ENCODE measurements at places on chromosomes 11 and 22. TPM values are rescaled to one million over a fixed set of nuclear protein-coding genes. Genes with fewer than 3 reads are reported as not detected.

DNA sequence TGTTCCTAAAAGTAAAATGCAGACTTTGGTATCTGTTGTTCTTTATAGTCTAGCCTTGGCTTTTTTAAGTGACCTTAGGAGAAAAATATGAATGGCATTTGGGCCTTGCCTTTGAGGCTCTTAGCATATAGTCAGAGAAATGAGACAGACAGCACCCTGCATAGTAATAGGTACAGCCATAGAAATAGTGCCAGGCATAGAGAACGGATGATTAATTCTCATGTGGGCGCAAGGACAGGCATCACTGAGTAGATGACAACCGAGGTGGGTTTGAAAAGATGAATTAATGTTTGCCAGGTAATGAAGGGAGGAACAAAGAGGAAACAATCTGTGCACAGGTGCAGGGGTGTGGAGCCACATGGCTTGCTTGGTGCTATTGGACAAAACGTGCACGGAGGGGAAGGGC, 90.5 kb downstream of the BMAL1 start:
- no peaks in the 10 kb centered on the region for H3K27me3 ChIP-seq
- H3K27ac ChIP-seq: no peak overlapping the region
- no peaks in the 10 kb centered on the region for H3K36me3 ChIP-seq

DNA sequence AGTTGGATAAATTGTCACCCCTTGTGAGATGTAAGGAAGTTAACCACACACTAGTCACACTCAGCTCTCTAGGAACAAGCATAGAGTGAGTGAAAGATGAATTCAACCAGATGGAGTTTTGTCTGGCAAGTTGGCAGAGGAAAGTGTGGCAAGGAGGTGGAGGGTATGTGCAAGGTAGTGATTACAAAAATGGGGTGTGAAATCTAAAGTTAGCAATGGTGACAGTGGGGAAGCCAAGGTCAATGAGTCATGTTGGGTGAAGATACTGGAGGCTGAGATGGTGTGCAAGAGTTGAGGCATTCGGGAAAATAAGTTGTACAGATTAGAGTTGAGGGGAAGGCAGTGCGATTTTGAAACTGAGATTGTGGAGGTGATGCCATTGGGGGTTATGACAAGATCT, 33.7 kb downstream of the MRGPRX2 start:
- no peaks in the 10 kb centered on the region for H3K4me1 ChIP-seq
- no peak overlapping the region for H3K4me3 ChIP-seq
- H3K27ac ChIP-seq: no peak overlapping the region
- H3K27me3 ChIP-seq: no peaks in the 10 kb centered on the region

DNA sequence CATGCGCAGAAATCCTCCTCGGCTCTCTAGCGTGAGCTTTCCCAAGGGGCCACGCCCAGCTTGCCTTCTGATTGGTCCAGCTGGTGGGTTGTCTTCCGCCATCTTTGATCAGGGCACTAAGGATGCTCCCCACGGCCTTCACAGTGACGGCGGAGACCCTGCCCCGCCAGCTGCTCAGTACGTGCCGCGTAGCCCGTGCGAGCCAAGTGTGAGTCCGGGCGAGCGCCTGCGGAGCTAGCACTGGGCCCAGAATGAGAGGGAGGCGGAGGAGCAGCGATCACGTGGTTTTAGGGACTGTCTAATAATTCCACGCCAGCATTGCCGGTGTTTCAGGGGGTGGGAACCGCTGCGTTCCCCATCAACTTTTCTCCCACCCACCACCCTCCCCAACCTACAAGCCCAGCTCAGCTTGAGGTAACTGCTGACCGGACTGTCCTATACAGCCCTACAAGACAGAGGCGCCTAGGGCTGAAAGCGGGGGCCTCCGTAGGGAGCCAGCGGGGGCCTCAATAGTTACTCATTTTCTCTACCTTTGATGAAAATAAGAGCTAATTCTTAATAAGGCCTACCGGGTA, 1.5 kb upstream of the MTFP1 start:
- peak; percentile 99 for DNase-seq
- peak overlapping the region; percentile 97 for H3K27ac ChIP-seq
- H3K36me3 ChIP-seq: no peaks in the 10 kb centered on the region
- peak overlapping the region; percentile 55 for H3K4me3 ChIP-seq
- H3K27me3 ChIP-seq: no peaks in the 10 kb centered on the region
- peaks cover 6% of the 10 kb centered on the region for H3K4me1 ChIP-seq

The OR56B1 gene
- total RNA-seq: 0.23 TPM

The BIK gene
- not detected for total RNA-seq

The LRRN4CL gene
- total RNA-seq: 31.0 TPM

- H3K4me3 ChIP-seq: no peak overlapping the region
- H3K4me1 ChIP-seq: no peaks in the 10 kb centered on the region
- no peaks in the 10 kb centered on the region for H3K36me3 ChIP-seq
- H3K27me3 ChIP-seq: no peaks in the 10 kb centered on the region
- DNase-seq: no peak
Measured at GRCh38 chr11:85886089-85887056, 31.2 kb downstream of the CCDC83 start.

- no peak for DNase-seq
- H3K27ac ChIP-seq: no peak overlapping the region
- H3K27me3 ChIP-seq: no peaks in the 10 kb centered on the region
- no peaks in the 10 kb centered on the region for H3K36me3 ChIP-seq
Measured at GRCh38 chr11:9708544-9708943, 44.7 kb downstream of the SWAP70 start.

The OR5P2 gene
- 1.6 TPM for total RNA-seq

The BAIAP2L2 gene
- total RNA-seq: 0.40 TPM

GRCh38 chr11:58647866-58648265, 25.4 kb downstream of the CNTF start:
- no peak overlapping the region for H3K4me3 ChIP-seq
- no peak for DNase-seq
- no peaks in the 10 kb centered on the region for H3K36me3 ChIP-seq
- H3K27ac ChIP-seq: no peak overlapping the region
- H3K27me3 ChIP-seq: no peaks in the 10 kb centered on the region

- H3K4me1 ChIP-seq: no peaks in the 10 kb centered on the region
- no peaks in the 10 kb centered on the region for H3K27me3 ChIP-seq
- H3K36me3 ChIP-seq: no peaks in the 10 kb centered on the region
- no peak for DNase-seq
- no peak overlapping the region for H3K4me3 ChIP-seq
Measured at GRCh38 chr22:36048911-36049677, 20.5 kb upstream of the RBFOX2 start.

The CDCA5 gene
- 2.8 TPM for total RNA-seq

The SMC1B gene
- total RNA-seq: 0.05 TPM

DNA sequence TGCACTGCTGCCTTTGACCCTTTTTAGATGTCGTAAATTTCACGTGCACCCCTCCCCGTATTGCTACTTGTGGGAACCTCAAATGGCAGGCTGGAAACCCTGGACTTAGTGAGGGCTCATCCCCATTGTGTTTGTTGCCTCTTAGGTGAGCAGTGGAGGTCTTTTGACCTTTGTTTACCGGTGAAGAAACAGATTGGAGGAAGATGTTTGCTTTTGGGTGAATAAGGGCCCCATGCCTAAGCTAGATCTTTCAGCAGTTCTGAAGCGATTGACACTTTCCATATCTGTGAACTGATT, 782 bp downstream of the SMARCB1 start:
- H3K27me3 ChIP-seq: no peaks in the 10 kb centered on the region
- peak overlapping the region; percentile 100 for H3K4me3 ChIP-seq
- H3K27ac ChIP-seq: peak overlapping the region; percentile 98
- H3K36me3 ChIP-seq: no peaks in the 10 kb centered on the region
- no peak for DNase-seq

The SYT7 gene
- 4.6 TPM for total RNA-seq

- no peaks in the 10 kb centered on the region for H3K27me3 ChIP-seq
- no peaks in the 10 kb centered on the region for H3K4me1 ChIP-seq
- no peak overlapping the region for H3K27ac ChIP-seq
- no peak overlapping the region for H3K4me3 ChIP-seq
Measured at GRCh38 chr11:25441421-25441820, 890.5 kb upstream of the ANO3 start.

DNA sequence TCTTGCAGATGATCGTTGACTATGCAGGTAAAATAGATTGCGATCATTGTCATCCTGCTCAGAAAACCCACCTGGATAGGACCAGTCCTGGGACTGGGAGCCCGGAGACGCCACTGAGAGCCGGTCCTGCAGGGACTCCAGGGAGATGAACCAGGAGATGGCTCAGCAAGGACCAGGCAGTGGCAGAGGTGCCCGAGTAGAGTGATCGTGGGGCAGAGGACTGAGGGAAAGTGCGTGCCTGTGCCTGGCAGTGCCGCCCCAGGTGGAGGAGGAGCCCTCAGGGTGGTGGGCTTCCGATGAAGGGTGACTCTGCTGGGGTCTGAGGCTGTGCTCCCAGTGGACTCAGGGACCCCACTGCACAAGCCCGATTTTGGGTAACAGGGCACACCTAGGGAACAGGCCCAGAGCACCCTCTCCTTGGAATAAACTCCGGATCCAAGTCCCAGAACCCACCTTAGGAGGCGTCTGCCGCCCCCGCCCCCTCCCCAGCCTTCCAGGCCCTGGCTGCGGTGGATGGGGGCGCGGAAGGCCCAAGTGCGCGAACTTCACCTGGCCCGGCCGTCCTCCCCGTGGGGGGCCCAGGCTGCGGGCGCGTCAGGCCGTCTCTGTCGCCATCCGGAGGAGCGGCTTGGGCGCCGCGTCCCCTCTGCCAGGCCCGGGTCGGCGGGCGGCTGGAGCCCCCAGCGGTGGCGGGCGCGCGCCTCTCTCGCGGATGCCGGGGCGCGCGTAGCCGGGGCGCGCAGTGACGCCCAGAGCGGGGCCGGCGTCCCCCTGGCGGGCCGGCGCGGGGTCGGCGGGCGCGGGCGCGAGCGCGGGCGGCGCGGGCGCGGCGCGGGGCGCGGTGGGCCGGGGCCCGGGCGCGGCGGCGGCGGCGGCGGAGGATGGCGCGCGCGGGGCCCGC, 1338.8 kb downstream of the BRD1 start:
- H3K27ac ChIP-seq: no peak overlapping the region
- no peaks in the 10 kb centered on the region for H3K27me3 ChIP-seq
- DNase-seq: no peak
- H3K4me3 ChIP-seq: no peak overlapping the region
- H3K4me1 ChIP-seq: peaks cover 5% of the 10 kb centered on the region
- no peaks in the 10 kb centered on the region for H3K36me3 ChIP-seq

The MS4A15 gene
- total RNA-seq: not detected

DNA sequence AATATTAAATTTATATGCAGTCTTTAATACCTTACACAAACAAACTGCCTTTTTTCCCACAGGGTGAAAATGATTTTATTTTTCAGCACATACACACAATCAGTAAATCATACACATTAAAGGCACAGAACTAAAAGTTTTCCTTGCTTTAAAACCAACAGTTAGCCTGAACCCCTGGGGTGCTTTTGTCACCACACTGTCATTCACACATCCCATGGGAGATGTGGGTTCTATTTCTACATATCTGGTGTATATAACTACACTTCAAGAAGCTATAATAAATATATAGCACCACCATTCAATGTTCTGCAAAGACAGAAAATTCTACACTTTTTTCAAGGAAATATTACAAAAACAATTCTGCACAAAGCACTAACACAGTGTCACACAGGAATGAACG, 197.0 kb downstream of the GUCY1A2 start:
- H3K4me3 ChIP-seq: no peak overlapping the region
- no peak overlapping the region for H3K27ac ChIP-seq
- no peaks in the 10 kb centered on the region for H3K4me1 ChIP-seq

The TEAD1 gene
- total RNA-seq: 59.2 TPM

The GLYATL2 gene
- not detected for total RNA-seq

GRCh38 chr11:113980785-113981184, 5.9 kb downstream of the HTR3A start:
- no peak for DNase-seq
- no peak overlapping the region for H3K4me3 ChIP-seq
- no peak overlapping the region for H3K27ac ChIP-seq
- no peaks in the 10 kb centered on the region for H3K27me3 ChIP-seq
- no peaks in the 10 kb centered on the region for H3K4me1 ChIP-seq

GRCh38 chr22:31271485-31271884, 20.8 kb downstream of the PIK3IP1 start:
- no peaks in the 10 kb centered on the region for H3K27me3 ChIP-seq
- no peak overlapping the region for H3K27ac ChIP-seq
- no peak for DNase-seq

DNA sequence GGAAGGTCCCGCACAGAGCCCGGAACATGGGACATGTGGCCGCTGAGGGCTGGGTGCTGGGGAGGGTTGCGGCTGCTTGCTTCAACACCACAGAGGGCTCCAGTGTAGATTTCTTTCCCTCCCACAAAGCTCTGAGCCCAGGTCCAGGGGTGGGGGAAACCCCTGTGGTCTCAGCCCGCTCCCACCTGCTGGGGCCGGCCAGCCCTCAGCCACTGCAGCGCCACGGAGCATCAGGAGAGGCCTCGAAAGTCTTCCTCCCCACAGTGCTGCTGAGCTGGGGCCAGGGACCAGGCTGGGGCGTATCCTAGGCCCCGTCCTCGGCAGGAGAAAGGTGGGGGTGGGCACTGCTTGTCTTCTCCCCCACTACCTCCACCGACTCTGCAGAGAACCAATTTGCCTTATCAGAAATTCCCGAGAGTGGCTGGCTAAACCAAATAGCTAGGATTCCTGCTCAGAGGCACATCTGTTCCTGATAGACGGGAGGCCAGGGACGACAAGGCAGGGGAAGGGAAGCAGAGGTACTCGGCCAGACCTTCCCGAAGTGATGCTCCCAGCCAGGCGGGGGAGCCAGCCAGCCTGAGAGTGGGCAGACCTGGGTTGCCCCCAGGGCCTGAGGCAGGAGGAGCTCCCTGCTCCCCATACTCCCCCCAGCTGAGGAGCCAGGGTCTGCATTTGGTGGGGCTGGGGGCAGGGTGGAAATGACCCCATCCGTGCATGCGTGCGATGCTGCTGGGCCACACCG, 18.7 kb downstream of the IGF2 start:
- H3K27me3 ChIP-seq: no peaks in the 10 kb centered on the region
- no peak overlapping the region for H3K27ac ChIP-seq
- peaks cover 2% of the 10 kb centered on the region for H3K4me1 ChIP-seq
- H3K36me3 ChIP-seq: no peaks in the 10 kb centered on the region
- no peak overlapping the region for H3K4me3 ChIP-seq
- DNase-seq: no peak

- H3K36me3 ChIP-seq: no peaks in the 10 kb centered on the region
- no peak overlapping the region for H3K27ac ChIP-seq
- DNase-seq: peak; percentile 41
- H3K4me1 ChIP-seq: peaks cover 3% of the 10 kb centered on the region
Measured at GRCh38 chr11:119509969-119510401, 87.0 kb upstream of the THY1 start.

GRCh38 chr22:29872989-29873388, 10.0 kb upstream of the MTMR3 start:
- H3K4me3 ChIP-seq: no peak overlapping the region
- H3K4me1 ChIP-seq: no peaks in the 10 kb centered on the region
- H3K27me3 ChIP-seq: no peaks in the 10 kb centered on the region

The FDX1 gene
- 15.3 TPM for total RNA-seq

DNA sequence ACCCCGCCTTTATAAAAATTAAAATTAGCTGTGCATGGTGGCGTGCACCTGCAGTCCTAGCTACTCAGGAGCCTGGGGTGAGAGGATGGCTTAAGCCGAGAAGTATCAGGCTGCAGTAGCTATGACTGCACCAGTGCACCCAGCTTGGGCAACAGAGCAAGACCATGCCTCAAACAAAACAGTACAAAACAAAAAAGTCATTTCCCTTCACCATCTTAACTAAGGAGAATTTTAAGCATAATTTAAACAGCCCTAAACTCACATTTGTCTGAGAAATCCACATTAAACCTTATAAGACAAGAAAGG, 23.3 kb upstream of the TFIP11 start:
- no peak for DNase-seq
- no peaks in the 10 kb centered on the region for H3K36me3 ChIP-seq
- no peaks in the 10 kb centered on the region for H3K4me1 ChIP-seq
